ENCODE measurements at places on chromosomes 5 and 9.

- peak; percentile 95 for DNase-seq
Measured at GRCh38 chr9:130870491-130871381, 25.9 kb downstream of the QRFP start.

GRCh38 chr5:133051061-133051541 is 712 bp upstream of the HSPA4 start:
- no peak for DNase-seq

GRCh38 chr9:115195912-115196311 is 78.0 kb upstream of the TNC start:
- DNase-seq: no peak

DNA sequence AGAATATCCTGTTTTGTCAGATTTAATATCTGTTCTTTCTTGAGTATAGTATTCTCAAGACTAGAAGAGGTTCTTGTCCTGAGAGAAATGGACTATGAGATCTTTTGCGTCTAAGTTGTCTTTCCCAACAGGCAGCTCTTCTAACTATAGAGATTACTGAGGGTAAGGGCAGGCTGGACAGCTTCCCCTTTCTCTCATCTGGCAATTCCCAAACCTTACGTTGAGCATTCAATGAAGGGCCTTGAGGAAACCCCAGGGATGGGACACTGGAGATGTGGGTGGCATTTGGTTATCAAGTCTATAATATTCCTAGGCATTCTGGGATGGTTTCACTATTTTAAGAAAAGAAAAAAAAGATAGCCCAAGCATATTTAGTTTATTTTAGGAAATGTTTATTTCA is 28.0 kb upstream of the C5orf47 start:
- no peak for DNase-seq

GRCh38 chr9:114099669-114100270 is 678 bp upstream of the KIF12 start:
- DNase-seq: peak; percentile 5

DNA sequence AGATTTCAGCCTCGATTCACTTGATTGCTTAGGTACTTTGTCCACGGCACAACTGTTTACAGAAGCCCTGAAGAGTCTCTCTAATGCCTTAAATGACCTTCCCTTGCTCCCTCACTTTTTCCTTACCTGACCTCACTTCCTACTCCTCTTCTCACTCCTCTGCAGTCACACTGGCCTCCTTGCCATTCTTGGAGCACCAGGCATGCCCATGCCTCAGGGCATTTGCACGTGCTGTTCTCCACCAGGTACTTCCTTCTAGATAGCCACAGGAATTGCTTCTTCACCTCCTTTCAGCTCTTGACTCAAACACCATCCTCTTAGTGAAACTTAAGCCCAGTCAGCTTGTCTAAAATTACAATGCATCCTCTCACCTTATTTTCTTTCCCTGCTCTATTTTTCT is 52.4 kb upstream of the TRAF1 start:
- DNase-seq: peak; percentile 17

- DNase-seq: no peak
Measured at GRCh38 chr9:135615666-135616618, 23.4 kb downstream of the GLT6D1 start.

DNA sequence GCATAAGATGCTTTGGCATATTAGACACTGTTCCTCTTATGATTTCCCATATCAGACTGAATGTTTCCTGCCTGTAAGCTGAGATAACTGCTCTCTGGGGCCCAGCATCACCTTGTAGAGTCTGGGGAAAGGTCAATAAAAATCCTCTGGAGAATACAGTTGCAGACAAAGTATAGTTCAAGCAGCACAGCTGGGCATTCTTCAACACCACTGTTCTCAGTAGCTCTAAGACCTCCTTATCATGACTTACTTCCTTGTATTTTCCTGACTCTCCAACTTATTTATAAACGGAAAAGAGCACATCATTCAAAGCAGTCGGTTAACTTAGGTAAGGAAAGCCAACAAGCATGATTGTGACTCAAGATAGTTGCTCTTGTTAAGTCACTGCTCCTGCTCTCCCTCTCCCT is 208.7 kb upstream of the RASEF start:
- no peak for DNase-seq

- no peak for DNase-seq
Measured at GRCh38 chr5:157006262-157006661, 43.2 kb upstream of the TIMD4 start.

- no peak for DNase-seq
Measured at GRCh38 chr5:172854451-172854871, 20.4 kb downstream of the ERGIC1 start.

DNA sequence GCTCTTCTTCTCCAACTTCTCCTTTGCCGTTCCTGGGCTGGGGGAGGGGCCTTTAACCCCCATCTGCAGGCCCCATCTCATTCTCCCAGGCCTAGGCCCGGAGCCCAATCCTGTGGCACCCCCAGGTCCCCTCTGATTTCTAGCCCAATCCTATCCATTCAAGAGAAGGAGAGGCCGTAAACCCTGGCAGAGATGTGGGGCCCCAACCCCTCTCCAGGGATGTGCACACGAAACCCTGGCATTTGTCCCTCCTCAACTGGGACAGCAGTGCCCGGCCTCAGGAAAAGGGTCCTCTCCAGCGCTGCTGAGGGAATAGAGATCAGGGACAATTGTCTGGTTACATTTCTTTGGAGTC is 24.2 kb upstream of the ADAMTS2 start:
- DNase-seq: no peak

DNA sequence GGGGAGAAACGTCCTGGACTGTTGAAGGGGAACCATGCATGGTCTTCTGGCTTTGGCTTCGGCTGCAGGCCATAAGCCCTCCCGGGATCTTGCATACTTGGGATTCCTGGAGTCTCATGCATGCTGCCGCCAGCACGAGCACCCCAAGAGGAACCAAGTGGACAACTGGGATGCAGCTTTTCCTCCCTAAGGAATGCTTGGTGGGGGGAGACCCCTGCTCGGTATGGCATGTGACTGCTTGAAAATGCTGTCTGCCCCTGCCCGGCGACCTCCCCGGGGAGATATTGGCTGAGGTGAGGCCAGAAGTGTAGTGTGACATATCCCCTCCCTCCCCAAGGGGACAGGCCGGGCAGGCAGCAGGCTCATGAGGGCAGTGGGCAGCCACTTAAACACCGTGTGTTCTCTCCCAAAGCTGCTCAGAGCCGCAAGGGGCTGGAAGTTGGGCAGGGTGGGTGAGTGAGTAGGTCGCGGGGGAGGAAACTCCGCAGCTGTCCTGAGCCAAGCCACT is 15.7 kb downstream of the TMEM171 start:
- DNase-seq: no peak

GRCh38 chr5:41682641-41683040 is 172.2 kb upstream of the PLCXD3 start:
- no peak for DNase-seq

DNA sequence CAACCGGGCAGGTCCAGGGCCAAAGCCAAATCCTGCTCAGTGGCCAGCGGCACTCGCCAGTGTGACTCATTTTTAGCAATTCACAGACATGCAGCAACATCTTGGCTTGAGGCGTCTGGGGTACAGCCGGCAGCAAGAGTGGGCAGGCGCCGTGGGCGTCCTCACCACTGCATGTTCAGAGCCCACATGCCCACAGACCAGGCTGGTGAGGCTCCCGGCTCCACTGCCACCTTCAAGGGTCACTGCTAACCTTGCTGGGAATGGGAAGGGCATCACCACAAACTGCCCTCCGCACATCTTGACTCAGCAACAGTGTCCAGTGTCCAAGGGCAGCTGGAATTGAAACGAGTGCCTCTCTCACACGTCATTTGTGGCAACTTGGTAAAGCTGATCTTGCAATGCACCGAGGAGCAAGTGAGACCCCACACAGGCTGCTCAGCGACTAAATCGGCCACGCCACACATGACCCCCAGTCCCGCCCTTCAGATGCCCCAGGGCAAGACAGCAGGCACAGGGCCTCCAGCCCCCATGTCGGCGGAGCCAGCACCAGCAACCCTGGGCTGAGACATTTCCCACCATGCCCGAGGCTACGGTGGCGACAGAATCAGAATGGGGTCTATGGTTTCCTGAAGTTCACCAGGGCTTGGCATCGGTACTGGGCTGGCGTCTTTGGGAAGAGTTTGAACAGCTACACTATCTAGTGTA is 140.3 kb downstream of the ROR2 start:
- DNase-seq: no peak

GRCh38 chr5:61055434-61056006 is 106.7 kb downstream of the SMIM15 start:
- DNase-seq: no peak

DNA sequence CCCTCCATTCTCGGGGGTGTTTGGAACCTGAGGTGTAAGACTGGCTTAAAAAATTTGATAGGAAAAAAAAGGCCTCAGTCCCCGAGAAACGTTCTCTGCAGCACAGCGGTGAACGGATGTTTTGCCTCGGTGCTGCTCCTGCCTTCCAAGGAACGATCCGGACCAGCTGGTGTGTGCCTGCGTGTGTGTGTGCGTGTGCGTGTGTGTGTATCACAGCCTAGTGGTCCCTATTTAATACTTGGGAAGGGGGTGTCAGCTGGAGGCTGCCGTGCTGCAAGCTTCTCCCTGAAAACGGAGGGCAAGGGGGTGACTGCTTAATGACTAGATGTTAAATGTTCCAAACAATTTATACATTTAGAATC is 76.9 kb downstream of the LHX2 start:
- DNase-seq: no peak

DNA sequence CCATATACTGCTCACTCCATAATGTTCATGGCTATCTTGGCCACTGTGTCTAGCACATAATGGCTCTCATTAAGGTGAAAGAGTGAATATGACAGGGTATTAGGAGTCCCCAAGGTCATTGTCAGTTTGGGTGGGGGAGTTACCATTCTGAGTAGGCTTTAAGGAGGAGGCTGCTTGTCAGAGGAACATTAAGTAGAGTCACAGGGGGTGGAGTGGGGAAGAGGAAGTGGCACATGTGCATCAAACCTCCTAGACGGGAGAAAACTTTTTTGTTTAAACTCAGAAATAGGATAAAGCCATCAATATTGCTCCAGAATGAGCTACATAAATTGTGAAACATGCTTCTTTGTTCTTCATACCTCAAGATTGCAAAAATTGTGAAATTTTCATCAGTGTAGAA is 45.5 kb downstream of the DAB2IP start:
- DNase-seq: no peak

GRCh38 chr5:82105457-82105856 is 133.6 kb downstream of the ATG10 start:
- no peak for DNase-seq

- no peak for DNase-seq
Measured at GRCh38 chr9:110187126-110187525, 20.8 kb downstream of the C9orf152 start.

DNA sequence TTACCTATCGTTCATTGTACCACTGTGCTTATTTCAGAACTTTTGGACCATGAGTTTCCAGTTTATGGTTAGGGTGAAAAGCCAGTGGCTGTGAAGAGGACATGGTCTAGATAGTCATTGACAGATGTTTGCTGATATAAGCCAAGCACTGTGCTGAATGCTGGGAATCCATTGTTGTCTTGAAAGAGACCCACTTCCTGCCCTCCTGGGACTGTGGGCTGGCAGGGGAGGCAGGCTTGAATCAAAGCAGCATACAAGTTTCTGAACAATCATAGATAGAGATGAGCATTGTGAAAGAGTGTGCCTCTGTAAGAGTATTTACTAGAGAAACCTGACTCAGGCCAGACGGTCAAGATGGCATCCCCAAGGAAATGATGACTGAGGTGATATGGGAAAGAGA is 73.4 kb downstream of the NMUR2 start:
- no peak for DNase-seq

GRCh38 chr5:68214482-68215207 is 911 bp upstream of the PIK3R1 start:
- DNase-seq: peak; percentile 3

- no peak for DNase-seq
Measured at GRCh38 chr5:74415695-74416102, 224.8 kb downstream of the ENC1 start.

GRCh38 chr5:142006363-142007236 is 6.2 kb downstream of the GNPDA1 start:
- no peak for DNase-seq

DNA sequence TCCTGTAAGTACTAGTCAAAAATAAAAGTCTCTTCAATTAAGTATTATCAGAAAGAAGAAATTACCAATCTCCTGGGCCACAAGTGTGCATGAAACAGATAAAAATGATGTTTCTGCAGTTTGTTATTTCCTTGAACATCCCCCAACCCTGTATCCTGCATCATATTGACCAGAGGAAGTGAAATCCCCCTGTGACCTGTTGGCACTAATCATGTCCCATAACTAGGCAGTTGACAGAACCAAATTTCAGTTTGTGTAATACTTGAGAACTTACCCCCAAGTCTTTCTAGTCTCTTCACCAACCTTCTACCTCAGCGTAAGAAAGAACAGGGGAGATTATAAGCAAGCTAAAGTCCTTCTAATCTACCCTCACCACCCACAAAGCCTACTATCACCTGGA is 368.2 kb upstream of the PDE4D start:
- DNase-seq: no peak

DNA sequence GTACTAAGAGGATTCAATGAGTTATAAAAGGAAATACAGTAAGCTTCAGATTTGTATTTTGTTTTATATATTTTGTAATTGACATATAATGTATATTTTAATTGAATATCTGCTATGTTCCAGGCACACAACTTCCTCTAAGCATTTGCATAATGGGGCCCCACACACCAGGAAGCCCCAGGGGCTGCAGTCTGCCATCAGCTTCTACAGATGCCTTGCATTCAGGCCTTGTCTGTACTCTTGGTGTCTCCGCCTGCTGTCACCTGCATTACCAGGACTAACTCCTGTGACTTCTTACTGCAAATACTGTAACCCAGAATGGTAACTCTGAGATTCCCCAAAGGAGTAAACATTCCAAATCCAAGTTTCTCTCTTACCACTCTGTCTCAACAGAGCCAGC is 20.6 kb downstream of the ARL15 start:
- no peak for DNase-seq

GRCh38 chr9:23812673-23813072 is 13.4 kb downstream of the ELAVL2 start:
- DNase-seq: peak; percentile 16

- DNase-seq: no peak
Measured at GRCh38 chr5:175658299-175659145, 651 bp downstream of the HRH2 start.

GRCh38 chr5:43110606-43111170 is 10.0 kb upstream of the ZNF131 start:
- DNase-seq: no peak

DNA sequence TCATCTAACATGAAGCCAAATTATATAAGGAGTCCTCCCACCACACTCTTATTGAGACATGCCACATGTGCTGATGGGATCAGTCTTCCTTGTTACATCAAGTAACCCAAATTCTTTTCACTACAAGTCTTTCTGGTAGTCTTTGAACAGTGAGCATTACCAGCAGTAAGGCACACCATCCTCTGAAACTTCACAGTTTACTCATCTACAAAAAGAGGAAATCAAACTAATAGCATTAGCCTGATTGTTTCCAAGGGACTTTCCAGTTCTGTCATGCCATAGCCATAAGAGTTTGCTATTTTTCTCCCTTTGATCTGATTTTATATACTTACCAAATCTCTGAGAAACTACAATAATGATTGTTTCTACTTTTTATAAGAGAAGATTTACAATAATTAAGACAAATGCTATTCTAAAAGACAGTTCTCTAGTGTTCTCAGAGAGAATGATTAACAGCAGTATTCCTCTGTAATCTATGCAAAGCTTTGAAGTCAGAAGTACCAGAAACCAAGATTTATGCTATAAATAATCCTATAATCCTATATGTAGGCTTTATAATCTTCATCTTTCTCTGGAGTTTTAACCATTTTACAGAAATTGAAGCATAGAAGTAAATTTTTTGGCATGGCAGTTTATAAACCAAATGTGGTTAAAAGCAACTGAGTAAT is 166.2 kb upstream of the ACO1 start:
- no peak for DNase-seq

Measured in DMS79 (cell line).